ENCODE measurements at places on chromosomes 3 and 15. TPM values are rescaled to one million over a fixed set of nuclear protein-coding genes. Genes with fewer than 3 reads are reported as not detected.
A peak's percentile ranks its signal among the peaks of the same experiment; 100 is the strongest.

ATP13A4 gene
- 3.7 TPM for total RNA-seq

FHIT gene
- 20.2 TPM for total RNA-seq

UBAP1L gene
- 5.4 TPM for total RNA-seq

PLA2G4D gene
- total RNA-seq: not detected

ALDH1L1 gene
- 60.0 TPM for total RNA-seq

SPTSSB gene
- 7.8 TPM for total RNA-seq

UACA gene
- total RNA-seq: 92.7 TPM

ITGB5 gene
- 115 TPM for total RNA-seq

DAZL gene
- total RNA-seq: not detected

SAMMSON gene
- total RNA-seq: 0.98 TPM

DNA sequence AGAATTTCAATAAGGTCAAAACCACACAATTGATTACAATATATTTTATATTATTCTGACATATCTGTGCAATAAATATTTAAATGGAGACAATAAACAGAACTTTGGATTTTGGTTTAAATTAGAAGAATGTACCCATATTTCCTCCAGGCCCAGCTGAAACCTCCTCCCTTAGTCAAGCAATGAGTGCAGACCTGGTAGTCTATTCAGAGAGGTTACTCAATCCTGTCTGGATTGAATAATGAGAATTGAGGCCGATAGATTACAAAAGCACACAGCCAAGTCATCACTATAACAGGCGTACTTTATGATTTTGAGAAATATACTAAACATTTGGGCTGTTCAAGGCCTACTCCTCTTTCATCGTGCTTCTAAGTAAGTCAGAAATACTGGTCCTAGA is 114.5 kb upstream of the STRIT1 start:
- no peaks in the 10 kb centered on the region for H3K4me1 ChIP-seq
- H3K36me3 ChIP-seq: no peaks in the 10 kb centered on the region
- H3K27ac ChIP-seq: no peak overlapping the region
- H3K27me3 ChIP-seq: no peaks in the 10 kb centered on the region
- H3K4me3 ChIP-seq: no peak overlapping the region

DNA sequence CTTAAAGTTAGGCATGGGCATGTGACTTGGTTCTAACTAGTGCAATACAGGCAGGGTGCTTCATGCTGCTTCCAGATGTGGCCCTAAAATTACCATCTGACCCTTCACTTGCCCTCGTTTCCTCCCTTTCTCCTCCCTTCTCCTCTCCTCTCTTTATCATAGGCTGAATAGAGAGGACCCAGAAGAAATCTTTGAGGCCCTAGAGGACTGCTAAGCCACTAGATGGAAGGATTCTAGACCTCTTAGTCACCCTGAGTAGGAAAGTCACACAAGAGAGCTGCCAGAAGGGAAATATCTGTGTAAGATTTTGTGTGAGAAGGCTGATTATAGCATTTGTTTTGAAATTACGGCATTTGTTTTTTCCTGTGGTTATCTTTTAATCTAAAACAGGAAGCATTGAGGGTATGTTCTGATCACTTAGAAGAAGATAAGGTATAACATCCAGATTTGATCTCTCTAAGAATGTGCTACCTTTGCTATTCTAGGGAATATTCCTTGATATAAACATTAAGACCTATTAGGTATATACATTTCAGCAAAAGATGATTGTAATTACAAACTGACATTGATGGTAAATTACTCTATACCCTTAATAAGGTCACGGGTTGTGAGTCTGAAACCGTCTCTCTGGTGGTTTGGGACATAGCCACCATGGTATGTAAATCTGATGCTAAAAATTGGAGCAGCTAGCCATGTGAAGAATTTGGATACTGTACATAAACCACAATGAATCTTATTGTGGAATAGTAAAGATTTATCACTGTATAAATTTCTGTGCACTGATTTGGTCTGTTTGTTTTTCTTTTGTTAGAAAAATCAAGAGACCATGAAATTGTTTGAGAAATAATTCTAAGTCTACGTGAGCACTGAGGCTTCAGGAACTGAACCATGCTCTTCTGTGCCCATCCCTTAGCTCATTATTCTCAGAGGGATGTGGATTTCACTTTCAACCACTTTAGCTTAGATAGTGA is 84.1 kb downstream of the TP63 start:
- H3K27ac ChIP-seq: no peak overlapping the region
- no peaks in the 10 kb centered on the region for H3K36me3 ChIP-seq
- no peak overlapping the region for H3K4me3 ChIP-seq
- DNase-seq: no peak
- H3K4me1 ChIP-seq: no peaks in the 10 kb centered on the region
- no peaks in the 10 kb centered on the region for H3K27me3 ChIP-seq

- H3K36me3 ChIP-seq: no peaks in the 10 kb centered on the region
- H3K27ac ChIP-seq: no peak overlapping the region
- H3K4me3 ChIP-seq: no peak overlapping the region
- DNase-seq: no peak
- H3K27me3 ChIP-seq: no peaks in the 10 kb centered on the region
Observed at GRCh38 chr3:149442043-149442442, 32.5 kb upstream of the TM4SF4 start.

DNA sequence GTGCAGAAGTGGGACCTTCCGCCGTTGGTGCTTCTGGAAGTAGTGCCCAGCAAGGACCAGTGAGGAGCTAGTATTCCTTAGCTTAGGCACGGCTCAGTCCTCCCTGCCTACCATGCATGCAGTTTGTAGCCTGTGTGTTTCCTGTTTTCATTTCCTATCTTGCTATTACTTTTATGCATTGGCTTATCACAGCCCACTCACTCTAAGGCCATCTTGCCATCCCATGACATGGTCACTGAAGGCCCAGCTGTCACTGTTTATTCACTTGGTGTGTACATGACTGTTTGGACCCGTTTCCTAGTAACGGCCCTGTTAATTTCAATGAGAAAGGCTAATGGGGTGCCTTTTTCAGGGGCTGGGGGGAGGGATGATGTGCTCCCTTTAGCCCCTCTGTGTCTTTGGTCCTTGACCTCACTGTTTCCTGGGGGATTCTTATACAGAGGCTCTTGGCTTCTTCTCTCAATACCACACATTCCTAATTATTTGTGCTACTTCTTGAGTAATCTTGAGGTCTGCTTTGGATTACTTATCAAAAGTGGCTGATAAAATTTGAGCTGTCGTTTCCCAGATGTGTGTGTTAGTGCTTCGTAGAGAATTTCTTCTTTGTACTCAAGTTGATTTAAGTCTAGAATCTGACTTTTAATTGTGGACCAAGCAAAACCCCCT is 24.5 kb upstream of the TRAK1 start:
- no peaks in the 10 kb centered on the region for H3K27me3 ChIP-seq
- peak overlapping the region; percentile 68 for H3K27ac ChIP-seq
- H3K4me3 ChIP-seq: no peak overlapping the region
- peaks cover 25% of the 10 kb centered on the region for H3K4me1 ChIP-seq

GRCh38 chr3:113968986-113969385 is 21.2 kb downstream of the ZDHHC23 start:
- no peak overlapping the region for H3K27ac ChIP-seq
- H3K27me3 ChIP-seq: no peaks in the 10 kb centered on the region
- H3K36me3 ChIP-seq: peaks cover 2% of the 10 kb centered on the region

GRCh38 chr3:52062505-52062904 is 6.1 kb upstream of the DUSP7 start:
- H3K27me3 ChIP-seq: no peaks in the 10 kb centered on the region
- peaks cover 3% of the 10 kb centered on the region for H3K4me1 ChIP-seq
- H3K27ac ChIP-seq: no peak overlapping the region
- H3K4me3 ChIP-seq: no peak overlapping the region
- no peak for DNase-seq
- H3K36me3 ChIP-seq: no peaks in the 10 kb centered on the region

- H3K27ac ChIP-seq: peak overlapping the region; percentile 78
- no peaks in the 10 kb centered on the region for H3K4me1 ChIP-seq
- H3K36me3 ChIP-seq: no peaks in the 10 kb centered on the region
- DNase-seq: peak; percentile 59
Observed at GRCh38 chr3:195259154-195259474, 11.8 kb downstream of the XXYLT1 start.

GRCh38 chr15:73724212-73724611 is 28.9 kb downstream of the INSYN1 start:
- H3K4me3 ChIP-seq: no peak overlapping the region
- no peak overlapping the region for H3K27ac ChIP-seq
- H3K4me1 ChIP-seq: no peaks in the 10 kb centered on the region
- no peaks in the 10 kb centered on the region for H3K27me3 ChIP-seq

GRCh38 chr3:37145611-37146010 is 28.8 kb downstream of the LRRFIP2 start:
- H3K36me3 ChIP-seq: peaks cover 7% of the 10 kb centered on the region
- DNase-seq: no peak
- no peaks in the 10 kb centered on the region for H3K27me3 ChIP-seq
- H3K4me3 ChIP-seq: no peak overlapping the region

DNA sequence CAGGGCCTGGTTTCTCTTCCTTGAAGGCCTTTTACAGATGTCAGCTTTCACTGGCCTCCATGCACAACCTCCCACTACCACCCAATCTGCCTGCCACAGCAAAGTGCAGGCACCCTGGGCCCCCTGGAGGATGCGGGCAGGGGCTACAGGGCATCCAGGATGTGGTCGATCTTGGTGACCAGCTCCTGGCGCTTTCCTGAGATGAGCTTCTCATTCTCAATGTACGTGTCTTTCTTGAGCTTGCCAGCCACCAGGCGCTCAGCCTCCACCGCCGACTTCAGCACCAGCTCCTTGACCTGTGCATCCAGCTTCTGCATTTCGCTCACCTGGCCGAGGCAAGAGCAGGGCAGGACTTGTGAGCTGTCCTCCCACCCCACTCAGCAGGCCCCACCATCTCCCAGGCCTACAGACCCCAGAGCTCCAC is 30.3 kb downstream of the RPN1 start:
- H3K27me3 ChIP-seq: no peaks in the 10 kb centered on the region
- H3K36me3 ChIP-seq: peaks cover 16% of the 10 kb centered on the region
- no peak overlapping the region for H3K27ac ChIP-seq
- H3K4me3 ChIP-seq: no peak overlapping the region
- H3K4me1 ChIP-seq: peaks cover 18% of the 10 kb centered on the region
- DNase-seq: no peak

DNA sequence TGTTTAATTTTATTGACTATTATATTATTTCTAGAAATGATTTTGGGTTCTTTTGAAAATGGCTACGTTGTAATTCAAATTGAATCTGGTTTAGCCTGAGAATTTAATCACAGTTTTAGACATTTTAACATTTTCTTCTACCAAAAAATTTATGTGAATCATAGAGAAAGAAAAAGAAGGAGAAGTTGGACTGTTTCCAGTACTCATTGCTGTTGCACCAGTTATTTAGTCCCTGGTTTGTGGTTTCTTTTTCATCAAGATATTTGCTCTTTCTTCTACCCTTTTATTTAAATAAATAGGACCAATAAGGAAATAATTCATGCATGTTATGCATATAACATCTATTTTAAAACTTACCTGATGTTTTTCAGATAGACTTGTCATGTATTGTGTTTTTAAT is 1337.1 kb downstream of the ROBO1 start:
- H3K4me3 ChIP-seq: no peak overlapping the region
- no peaks in the 10 kb centered on the region for H3K4me1 ChIP-seq
- no peaks in the 10 kb centered on the region for H3K36me3 ChIP-seq
- H3K27ac ChIP-seq: no peak overlapping the region

DNA sequence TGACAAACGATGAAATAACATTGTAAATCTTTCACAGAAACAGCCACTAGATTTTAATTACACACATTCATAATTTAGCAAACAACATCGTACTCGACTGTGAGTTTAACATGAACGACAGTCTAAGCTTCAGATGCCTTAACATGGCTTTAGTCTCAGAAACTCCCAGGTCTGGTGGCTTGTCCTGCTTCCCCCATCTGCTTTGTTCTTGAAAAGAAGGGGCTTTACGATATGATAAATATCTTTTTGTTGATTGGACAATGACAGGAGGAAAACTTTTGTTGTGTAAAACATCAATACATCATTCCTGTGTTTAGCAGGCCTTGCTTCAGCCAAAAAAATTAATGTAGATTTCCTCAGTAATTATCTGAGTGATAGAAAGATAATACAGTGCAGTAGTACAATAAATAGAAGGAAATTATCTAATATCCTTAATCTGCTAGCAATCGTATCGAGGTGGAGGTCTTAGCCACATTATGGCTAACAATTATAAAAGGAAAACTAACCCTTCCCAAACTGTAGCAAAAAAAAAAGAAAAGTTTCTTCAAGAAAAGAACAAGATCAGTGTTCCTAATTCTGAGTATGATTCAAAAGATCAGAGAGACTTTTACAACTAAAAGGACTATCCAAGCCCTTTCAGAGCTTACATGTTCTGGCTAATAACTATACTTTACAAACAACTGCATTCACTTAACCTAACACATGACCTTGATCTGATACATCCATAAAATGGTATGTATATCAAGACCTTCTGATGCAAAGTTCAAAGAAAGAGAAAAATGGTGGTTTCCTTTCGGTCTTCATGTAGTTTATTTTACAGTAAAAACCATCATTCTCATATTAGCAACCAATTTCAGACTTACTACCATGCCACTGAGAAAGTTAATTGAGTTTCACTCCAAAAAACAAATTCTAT is 535.7 kb downstream of the FOXP1 start:
- no peak for DNase-seq
- peaks cover 11% of the 10 kb centered on the region for H3K36me3 ChIP-seq
- no peak overlapping the region for H3K4me3 ChIP-seq
- no peaks in the 10 kb centered on the region for H3K27me3 ChIP-seq
- peaks cover 2% of the 10 kb centered on the region for H3K4me1 ChIP-seq

GRCh38 chr3:13881536-13882410 is 1.9 kb upstream of the WNT7A start:
- H3K27ac ChIP-seq: no peak overlapping the region
- no peaks in the 10 kb centered on the region for H3K36me3 ChIP-seq
- peaks cover 9% of the 10 kb centered on the region for H3K4me1 ChIP-seq
- H3K4me3 ChIP-seq: no peak overlapping the region

- H3K4me1 ChIP-seq: no peaks in the 10 kb centered on the region
- H3K36me3 ChIP-seq: no peaks in the 10 kb centered on the region
Observed at GRCh38 chr15:39717134-39717533, 65.5 kb downstream of the FSIP1 start.

DNA sequence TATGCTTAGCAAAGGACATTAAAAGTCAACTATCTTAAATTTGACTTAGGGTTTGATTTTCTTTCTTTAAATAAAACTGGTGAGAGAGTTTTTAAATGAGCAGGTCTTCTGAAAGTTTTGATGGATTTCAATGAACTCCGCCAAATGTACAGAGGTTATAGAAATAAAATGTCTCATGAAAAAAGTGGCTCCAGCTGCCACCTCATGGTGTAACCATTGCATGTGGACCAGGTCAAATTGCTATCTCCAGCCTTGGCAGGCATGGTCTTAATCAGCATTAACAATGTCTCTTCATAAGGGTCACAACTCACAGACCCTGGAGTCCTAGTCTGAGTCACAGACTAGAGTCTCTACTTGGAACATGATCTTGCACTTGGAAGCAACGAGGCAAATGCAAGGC is 182.3 kb downstream of the ADAMTS17 start:
- H3K36me3 ChIP-seq: no peaks in the 10 kb centered on the region
- no peak for DNase-seq
- H3K27me3 ChIP-seq: no peaks in the 10 kb centered on the region
- no peaks in the 10 kb centered on the region for H3K4me1 ChIP-seq
- H3K27ac ChIP-seq: no peak overlapping the region
- no peak overlapping the region for H3K4me3 ChIP-seq

- no peak overlapping the region for H3K27ac ChIP-seq
- no peaks in the 10 kb centered on the region for H3K27me3 ChIP-seq
- H3K4me3 ChIP-seq: no peak overlapping the region
- no peaks in the 10 kb centered on the region for H3K4me1 ChIP-seq
- H3K36me3 ChIP-seq: peaks cover 17% of the 10 kb centered on the region
Observed at GRCh38 chr15:60345598-60345997, 52.2 kb downstream of the ANXA2 start.

GRCh38 chr15:59148153-59148833 is 43.3 kb downstream of the CCNB2 start:
- no peaks in the 10 kb centered on the region for H3K4me1 ChIP-seq
- no peaks in the 10 kb centered on the region for H3K27me3 ChIP-seq
- H3K4me3 ChIP-seq: no peak overlapping the region
- no peaks in the 10 kb centered on the region for H3K36me3 ChIP-seq
- no peak for DNase-seq

All from kidney (tissue), 22 donors.